ENCODE measurements at places on chromosomes 4 and X.

DNA sequence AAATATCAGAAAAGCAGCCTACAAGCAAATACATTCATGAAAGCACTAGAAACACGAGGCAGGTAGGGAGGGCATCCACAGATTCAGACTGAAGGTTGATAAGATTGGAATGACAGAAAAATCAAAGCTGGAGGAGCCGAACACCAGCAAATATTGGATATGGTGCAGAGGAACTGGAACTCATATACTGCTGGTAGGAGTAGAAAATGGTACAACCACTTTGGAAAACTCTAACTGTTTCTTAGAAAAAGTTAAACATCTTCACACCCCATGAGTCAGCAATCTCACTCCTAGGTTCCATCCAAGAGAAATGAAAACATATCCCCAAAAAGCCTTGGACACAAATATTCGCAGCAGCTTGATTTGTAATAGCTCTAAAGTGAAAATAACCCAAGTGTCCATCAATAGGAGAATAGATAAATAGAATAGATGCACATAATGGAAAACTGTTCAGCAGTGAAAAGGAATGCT lies 27.1 kb downstream of the CD99L2 start:
- DNase-seq, result no peak

GRCh38 chr4:20043991-20044390 lies 207.7 kb upstream of the SLIT2 start:
- DNase-seq, result no peak

- DNase-seq, result no peak
Measured at GRCh38 chr4:71009890-71010588, 16.6 kb downstream of the DCK start.

GRCh38 chrX:40530509-40530908 lies 50.3 kb upstream of the ATP6AP2 start:
- no peak for DNase-seq

DNA sequence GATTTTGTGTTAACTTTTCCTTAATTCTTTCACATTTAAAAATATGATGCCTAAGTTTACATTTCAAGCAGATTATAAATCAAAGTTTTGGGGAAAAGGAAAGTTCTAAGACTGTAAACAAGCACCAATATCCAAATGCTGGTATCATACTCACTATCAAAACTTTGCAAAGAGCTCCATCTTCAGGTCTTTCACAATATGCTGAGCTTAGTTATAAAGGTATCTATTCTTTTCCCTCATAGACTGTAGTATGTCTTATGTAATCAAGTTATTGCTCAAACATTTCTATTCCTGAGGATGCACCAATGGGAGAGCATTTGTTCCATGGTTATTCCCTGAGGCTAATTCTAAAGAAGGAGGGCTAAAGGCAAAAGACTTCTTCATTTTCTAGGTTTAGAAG lies 207.9 kb upstream of the FAM241A start:
- DNase-seq, result no peak

DNA sequence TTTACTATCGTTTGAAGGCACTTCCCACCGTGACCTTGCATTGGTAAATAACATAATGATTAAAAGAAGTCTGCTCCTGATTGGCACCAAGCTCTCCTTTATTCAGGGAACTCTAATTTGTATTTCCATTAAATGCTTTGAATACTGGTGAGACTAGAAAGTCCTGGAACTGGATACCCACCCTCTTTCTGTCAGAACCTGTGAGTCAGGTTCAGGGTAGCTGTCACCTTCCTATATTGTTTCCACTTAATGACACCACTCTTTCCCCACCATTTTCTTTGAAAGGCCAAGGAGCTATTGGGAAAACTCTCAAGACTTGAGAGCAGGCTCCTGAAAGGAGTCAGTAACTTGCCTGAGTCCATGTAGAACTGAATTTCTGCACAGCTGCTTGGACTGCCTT lies 55.9 kb upstream of the RASSF6 start:
- no peak for DNase-seq

DNA sequence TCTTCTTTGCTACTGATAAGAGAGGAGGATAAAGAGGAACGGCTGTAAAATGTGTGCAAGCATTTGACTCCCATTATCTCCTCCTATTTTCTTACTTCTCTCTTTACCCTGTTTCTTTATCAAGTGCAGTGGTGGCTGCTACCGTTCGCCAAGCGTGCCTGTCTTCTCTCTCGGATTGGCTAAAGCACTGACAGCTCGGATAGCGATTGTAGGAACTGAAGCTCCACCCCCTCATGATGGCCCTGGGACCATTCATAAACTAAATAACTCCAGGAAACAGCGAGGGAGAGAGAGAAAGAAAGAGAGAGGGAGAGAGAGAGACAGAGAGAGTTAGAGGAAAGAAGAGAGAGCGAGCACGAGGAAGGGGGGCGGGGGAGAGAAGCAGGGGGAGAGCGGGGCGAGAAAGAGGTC lies 305 bp upstream of the MAB21L2 start:
- peak; percentile 90 for DNase-seq

GRCh38 chrX:75603833-75604232 lies 81.0 kb upstream of the ZDHHC15 start:
- no peak for DNase-seq

DNA sequence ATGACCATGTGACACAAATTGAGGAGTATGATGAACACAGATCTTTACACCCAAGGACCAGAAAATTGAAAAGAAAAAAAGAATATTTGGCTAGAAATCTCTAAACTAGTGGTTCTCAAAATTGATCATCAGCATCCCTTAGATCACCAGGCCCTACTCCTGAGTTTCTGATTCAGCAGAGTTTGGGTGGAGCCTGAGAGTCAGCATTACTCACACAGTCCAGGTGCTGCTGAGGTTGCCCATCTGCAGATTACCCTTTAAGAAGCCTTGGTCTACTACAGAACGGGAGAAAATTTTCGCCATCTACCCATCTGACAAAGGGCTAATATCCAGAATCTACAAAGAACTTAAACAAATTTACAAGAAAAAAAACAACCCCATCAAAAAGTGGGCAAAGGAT lies 182.8 kb downstream of the MOSPD2 start:
- no peak for DNase-seq

DNA sequence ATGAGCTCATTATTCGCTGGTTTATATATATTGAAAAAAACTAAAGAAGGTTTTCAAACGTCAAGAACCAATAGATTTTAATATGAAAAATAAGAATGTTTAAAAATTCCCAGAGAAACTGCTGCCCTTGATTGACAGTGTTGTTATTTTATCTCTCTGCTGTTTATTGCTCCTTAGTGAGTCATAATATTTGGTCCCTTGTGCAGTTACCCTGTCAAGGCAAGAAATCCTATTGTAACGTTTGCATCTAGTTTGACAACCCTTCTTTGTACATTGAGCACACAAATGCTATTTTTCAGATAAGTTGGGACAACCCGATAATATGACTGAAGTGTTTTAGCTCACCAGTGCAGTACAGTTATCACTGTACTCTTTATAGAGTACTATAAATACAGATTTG lies 349.4 kb downstream of the CCSER1 start:
- DNase-seq, result no peak

DNA sequence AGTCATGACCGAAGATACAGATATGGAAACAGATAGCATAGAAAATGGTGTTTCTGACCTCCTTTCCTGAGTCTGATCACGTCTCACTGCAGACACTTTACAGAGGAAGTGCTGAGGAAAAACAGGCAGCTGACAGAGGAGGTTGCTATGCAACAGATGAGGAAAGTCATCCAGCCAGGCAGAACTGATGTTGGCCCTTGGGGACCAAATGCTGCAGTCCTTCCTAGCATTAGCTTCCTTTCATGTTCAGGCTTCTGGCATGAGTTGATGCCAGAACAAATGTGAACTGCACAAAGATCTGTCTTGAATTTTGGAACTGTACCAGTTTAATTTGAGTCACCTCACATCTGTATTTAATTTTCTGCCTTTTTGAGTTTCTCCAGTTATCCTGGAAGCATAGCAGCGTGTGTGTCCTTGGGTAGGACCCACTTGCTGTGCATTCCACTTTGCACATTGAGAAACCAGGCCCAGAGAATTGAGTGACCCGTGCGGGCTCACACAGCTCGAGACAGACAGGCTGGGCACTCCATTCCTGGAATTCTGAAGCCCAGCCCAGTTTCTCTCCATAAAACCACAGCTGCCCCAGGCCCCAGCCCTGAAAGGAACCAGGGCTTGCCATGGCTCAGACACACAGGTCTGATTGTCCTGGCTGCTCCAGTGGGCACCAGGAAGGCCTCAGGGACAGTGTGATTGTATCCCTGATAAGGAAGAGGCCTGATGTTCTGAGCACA lies 1.4 kb upstream of the MAGED1 start:
- DNase-seq, result peak; percentile 74

GRCh38 chr4:8906668-8906970 lies 35.0 kb upstream of the HMX1 start:
- no peak for DNase-seq

GRCh38 chr4:52376132-52376704 lies 282.9 kb downstream of the USP46 start:
- peak; percentile 41 for DNase-seq

- no peak for DNase-seq
Measured at GRCh38 chrX:133300591-133300990, 82.4 kb upstream of the TFDP3 start.
